Foreskin keratinocyte (primary cell): ENCODE measurements at places on chromosomes 4 and X.
A peak's percentile ranks its signal among the peaks of the same experiment; 100 is the strongest.

- peak; percentile 27 for DNase-seq
Observed at GRCh38 chr4:24594887-24595286, 10.5 kb upstream of the DHX15 start.

DNA sequence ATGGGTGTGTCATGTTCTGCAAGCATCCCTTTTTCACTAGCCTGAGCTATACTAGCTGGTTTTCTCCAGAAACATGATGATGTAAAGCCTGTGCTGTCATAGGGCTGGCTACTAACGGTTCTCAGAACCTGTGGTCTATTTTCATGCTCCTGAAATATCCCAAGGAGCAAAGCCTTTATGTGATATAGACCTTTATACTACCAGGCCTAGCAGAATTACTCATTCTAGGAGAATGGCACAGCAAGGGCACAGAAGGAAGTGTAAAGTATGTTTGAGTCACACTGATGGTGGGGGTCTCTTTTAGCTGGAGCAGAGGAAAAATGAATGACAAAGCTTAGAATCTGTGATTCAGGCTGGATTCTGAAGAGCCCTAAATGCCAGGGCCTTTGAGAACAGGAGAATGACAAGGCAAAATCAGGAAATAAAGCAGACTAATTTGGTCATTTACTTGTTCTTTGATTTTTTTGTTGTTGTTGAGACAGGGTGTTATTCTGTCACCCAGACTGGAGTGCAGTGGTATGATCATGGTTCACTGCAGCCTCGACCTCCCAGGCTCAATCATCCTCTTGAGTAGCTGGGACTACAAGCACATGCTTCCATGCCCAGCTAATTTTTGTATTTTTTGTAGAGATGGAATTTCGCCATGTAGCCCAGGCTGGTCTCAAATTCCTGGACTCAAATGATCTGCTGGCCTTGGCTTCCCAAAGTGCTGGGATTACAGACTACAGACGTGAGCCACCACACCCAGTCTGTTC is 11.8 kb downstream of the TCEAL1 start:
- no peak for DNase-seq

DNA sequence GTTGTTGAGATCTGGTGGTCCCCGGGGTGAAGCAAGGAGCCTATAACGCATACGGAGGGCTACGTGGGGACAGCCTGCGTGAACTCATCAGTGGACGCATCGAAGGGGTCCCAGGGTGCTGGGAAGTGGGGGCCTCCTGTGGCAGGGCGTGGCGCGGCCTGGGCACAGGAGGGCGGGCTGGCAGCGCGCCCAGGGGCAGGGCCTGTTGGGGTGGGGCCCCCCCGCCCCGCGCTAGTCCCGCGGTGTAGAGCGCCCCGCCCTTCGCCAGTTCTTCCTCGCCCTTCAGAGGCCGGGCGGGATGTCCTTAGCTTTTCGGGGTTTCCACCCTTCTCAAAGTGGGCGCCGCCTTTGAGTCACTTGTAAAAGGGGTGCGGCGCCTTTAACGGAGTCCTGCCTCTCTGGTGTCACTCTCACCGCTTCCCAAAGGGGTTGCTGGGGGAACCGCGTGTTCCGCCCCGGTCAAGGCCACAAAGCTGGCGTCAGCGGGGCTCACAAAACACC is 632 bp downstream of the PLP2 start:
- DNase-seq = peak; percentile 61

GRCh38 chr4:120132935-120133334 is 66.3 kb upstream of the MAD2L1 start:
- DNase-seq = no peak

- DNase-seq = no peak
Observed at GRCh38 chr4:89196745-89197144, 85.4 kb downstream of the TIGD2 start.

DNA sequence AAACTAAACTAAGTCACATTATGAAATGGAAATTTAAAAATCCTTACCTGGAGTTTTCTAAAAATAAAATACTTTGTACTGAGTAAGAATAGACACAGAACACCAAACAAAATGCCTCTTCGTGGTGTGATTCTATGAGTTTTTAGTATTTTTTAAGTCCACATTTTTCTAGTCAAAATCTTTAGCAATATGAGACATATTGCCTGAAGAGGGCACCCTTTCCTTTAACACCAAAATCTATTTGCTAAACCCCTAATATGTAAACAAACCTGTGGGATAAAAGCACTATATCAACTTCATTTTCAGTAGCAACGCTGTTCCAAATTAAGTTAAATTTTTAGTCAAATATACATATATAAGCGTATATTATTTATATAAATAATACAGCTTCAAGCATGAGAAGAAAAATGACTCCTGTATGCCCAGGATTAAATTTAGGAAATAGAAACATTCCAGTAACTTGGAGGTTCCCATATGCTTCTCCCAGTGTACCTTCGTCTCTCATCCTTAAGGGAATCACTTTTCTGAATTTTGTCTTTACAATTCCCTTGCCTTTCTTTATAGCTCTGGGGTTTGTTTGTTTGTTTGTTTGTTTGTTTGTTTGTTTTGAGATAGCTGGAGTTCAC is 23.0 kb upstream of the PGM2 start:
- peak; percentile 39 for DNase-seq

GRCh38 chr4:177100307-177100706 is 209.4 kb upstream of the NEIL3 start:
- no peak for DNase-seq

DNA sequence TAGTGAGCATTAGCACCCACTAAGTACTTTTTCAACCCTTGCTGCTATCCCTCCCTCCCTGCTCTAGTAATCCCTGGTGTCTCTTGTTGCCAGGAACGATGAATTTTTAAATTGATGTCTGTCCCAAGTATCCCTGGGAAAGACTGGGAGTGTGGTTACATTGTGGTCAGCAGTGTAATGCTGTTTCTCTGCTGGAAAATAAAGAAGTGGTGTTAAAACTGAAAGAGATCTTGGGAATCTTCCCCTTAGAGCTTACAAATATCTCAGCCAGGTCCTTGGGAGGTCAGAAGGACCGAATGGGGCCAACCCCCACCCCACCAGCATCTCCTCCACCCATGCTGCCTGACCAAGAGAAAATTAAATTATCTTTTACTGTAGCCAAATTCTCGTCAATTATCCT is 174.5 kb upstream of the MXRA5 start:
- DNase-seq = no peak

DNA sequence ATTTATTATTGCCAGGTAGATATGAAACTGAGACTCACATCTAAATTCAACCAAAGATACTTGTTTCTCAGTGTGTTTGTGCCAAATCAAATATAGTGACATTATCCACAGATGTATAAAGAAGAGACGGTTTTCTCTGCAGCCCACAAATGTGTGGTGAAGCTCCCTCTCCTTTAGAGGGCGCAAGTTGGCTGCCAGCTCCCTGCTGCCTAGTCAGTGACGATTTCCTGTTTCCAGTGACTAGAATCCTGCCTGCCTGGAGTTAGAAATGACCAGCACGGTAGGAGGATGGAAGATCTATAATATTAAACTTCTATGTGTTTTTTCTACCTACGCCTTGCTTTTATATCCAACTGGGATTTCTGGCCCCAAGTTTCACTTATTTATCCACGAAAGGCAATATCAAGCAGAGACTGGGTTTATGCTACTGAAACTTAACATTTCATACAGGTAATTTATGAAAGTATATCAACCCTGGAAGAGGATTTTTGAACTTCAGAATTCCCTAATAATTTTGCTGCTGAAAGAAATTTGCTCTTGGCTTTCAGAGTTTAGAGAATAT is 1793.7 kb upstream of the TENM3 start:
- peak; percentile 6 for DNase-seq

- no peak for DNase-seq
Observed at GRCh38 chrX:101260435-101260834, 30.7 kb downstream of the TAF7L start.

DNA sequence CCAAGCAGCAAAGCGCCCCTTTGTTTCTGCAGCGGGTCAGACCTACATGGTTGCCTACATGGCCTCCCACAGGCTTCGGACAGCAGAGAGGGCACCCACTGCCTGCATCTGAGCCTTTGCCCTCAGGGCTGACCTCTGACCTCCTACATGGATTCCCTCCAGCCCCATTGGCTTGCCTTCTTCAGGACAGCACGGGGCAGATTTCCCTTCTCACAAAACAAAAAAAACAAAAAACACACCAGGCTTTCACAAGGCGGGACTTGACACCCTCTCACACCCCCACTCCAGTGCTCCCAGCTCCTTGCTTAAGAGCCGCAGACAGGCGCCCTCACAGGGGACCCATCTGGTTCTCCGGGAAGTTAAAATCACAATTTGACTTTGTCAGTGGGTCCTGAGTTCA is 32.9 kb downstream of the ZFYVE28 start:
- no peak for DNase-seq

DNA sequence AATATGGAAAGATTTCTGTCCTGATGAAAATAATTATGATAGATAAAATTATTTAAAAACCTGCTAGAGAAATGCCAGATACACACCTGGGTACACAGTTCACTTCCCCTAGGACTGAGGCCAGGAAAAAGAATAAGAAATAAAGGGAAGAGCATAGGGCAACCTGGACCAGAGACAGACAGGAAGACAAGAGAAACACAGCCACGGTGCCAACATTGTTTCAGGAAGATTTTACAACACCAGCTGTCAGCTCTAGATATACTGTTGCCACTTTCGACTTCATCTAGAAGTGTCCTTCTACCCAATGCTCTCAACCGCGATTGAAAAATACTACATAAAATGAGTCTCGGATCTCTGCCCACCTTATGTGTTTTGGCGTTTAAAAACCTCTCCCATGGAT is 128.5 kb downstream of the MAML3 start:
- DNase-seq = no peak

- DNase-seq = no peak
Observed at GRCh38 chr4:125838924-125839323, 524.2 kb downstream of the FAT4 start.

GRCh38 chr4:38049545-38050170 is 89.5 kb downstream of the PTTG2 start:
- peak; percentile 52 for DNase-seq

DNA sequence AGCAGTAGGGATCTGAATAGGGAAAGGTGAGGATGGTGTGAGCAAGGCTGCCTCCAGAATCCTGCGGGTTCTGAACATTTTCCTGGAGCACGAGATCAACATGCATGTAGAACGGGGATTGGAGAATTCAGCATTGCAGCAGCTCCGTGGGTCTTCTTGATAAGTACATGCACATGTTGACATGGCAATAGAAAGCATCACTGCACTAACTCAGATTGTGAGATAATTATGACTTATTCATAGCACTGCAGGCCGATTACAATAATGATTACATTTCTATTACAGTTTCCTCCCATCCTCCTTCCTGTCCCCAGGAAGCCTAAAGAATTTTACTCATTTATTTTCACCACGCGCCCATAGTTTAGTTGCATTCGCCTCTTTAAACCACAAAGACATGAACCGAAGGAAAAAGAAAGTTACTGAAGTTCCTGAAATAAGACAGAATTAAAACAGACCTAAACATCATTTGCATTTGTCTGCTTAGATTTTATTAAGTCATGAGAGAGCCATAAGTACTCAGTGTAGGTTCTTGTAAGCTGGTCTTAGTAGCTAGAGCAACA is 61.3 kb upstream of the ARX start:
- DNase-seq = no peak

DNA sequence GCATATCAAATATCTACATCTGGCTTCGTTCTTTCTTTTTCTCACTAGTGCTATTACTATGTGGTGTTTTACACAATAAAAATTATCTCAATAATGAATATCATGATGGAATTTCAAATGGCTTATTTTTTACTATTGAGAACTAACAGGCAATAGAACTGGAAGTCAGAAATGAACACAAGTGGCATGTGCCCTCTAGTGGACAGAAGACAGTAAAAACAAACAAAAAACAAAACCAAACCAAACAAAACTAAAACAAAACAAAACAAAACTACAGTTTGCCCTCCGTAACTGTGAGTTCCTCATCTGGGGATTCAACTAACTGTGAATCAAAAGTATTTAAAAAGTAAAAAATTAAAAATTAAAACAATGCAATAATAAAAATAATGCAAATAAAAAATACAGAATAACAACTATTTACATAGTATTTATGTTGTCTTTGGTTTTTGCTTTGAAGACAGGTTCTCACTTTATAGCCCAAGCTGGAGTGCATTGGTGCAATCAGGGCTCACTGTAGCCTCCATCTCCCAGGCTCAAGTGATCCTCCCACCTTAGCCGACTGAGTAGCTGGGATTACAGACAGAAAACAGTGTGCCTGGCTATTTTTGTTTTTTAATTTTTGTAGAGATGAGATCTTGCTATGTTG is 195.6 kb upstream of the TACR3 start:
- DNase-seq = no peak

DNA sequence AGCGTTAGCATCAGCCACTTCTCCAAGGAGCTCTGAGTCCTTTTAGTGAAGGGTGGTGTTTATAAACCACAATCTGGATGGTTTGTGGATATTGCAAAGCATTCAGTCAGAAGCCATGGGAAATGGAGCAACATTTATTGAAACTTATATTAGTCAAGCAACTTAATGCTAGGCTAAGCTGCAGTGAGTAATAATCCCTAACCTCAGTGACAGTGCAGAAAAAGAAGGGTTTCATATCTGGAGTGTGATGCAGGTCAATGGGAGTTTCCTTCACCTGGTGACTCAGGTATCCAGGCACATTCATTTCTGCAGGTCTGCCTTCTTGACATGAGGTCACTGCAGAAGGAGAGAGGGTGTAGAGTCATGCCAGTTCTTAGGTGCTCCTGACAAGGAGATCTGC is 10.4 kb upstream of the DRD5 start:
- peak; percentile 92 for DNase-seq

GRCh38 chr4:41696763-41697162 is 51.8 kb downstream of the PHOX2B start:
- DNase-seq = no peak

GRCh38 chr4:159010563-159011260 is 92.2 kb upstream of the RAPGEF2 start:
- DNase-seq = no peak

GRCh38 chr4:62359441-62360155 is 1159.5 kb downstream of the ADGRL3 start:
- no peak for DNase-seq

DNA sequence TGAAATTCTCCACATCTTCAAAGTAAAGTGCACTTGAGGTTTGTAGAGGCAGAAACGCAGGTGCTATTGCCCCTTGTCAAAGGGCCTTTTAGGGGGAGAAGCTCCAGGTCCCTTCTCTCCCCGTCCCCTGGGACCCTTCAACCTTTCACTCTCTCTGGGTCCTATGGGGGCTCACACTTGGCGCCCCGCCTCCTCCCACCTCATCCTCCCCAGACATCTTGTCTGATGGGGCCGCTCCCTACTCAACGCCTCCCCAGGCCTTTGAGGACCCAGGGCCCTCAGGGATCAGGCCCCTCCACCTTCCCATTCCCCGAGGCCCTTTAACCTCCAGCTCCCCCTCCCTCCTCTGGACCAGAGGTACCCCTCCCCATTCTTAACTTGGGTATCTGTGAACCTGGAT is 1.3 kb upstream of the HTRA3 start:
- DNase-seq = no peak

DNA sequence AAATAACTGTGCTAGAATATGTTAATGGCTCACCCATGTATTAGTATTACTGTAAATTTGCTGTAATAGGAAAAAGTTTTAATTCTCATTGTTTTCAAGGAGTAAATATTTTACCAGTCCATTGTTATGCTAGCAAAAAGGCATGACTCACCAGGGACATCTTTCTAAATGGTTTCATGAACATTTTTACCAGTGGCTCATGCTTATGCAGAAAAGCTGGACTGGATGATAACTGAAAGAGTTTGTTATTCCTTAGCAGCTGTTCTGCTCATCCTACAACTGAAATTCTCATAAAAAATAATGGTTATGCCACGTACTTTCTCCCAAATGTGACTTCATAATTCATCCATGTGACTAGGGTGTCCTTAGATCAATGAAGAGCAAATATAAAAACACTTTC is 111.9 kb upstream of the PCDH18 start:
- DNase-seq = no peak
